ENCODE measurements at places on chromosomes 11 and 22.
A peak's percentile ranks its signal among the peaks of the same experiment; 100 is the strongest.

GRCh38 chr11:21037850-21038249 is 368.5 kb downstream of the NELL1 start:
- DNase-seq: no peak

GRCh38 chr22:45475063-45475747 is 27.5 kb upstream of the FBLN1 start:
- no peak for DNase-seq

DNA sequence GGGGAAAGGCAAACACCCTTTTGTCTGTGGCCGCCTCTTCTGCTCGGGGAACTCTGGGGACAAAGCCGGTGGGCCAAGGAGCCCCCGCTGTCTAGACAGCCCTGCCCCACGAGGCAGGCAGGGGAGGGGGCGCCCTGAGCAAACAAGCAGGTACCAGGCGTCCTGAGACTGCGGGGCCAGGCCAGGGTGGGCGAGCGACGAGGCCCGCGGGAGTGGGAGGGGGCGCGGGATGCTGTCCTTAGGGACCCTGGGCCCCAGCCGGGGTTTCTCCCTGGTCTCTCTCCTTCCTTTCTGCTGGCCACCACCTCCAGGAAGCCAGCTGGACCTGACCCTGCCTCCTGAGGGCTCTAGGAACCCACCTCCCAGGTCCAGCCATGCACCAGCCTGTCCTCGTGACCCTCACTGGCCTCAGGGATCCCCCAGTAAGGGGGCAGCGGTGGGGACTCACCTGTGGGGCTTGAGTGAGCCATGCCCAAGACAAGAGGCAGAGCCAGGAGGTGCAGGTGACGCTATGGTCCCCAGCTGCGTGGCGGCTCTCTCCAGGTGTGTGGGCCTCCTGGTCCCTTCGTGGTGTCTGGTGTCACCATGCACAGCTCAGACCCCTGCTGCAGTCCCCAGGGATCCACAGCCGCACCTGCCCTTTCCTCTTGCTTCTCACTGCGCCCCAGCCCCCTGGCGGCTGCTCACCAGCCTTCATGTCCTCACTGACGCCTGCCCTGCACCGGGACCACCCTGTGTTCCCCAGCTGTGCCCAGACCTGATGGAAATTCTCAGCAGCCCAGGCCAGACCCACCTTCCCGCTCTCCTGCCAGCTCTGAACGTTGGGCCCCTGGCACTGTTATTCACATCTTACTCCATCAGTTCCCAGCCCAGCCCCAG is 26.5 kb upstream of the MUC5AC start:
- no peak for DNase-seq

- DNase-seq: no peak
Observed at GRCh38 chr22:27329966-27330645, 471.4 kb downstream of the MN1 start.

DNA sequence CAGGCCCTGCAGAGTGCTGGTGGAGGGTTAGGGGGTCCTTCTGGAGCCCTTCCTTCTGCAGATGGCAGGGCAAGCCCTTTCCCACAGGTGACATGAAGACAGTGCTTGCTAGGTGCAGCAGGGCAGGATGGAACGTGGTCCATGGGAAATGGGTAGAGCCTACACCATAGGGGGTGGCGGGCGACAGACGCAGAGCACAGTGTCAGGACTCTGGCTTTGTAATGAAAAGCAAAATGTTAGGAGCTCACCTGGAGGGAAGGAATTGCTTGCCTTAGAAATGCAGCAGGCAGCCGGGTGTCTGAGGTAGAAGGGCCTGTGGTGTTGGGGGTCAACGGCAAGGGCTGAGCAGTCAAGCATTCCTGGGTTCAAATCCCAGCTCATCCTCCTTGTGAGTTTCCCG is 54.9 kb downstream of the ARHGAP8 start:
- DNase-seq: no peak

GRCh38 chr11:27698872-27699241 is 1.4 kb downstream of the BDNF start:
- peak; percentile 66 for DNase-seq

- DNase-seq: no peak
Observed at GRCh38 chr11:69470301-69470700, 11.2 kb upstream of the LINC01488 start.

GRCh38 chr22:29205594-29206371 is at the start of gene EMID1:
Gene EMID1 (plus strand): TSS chr22:29205896. CDS start chr22:29206039, 143 bp downstream.
- peak; percentile 69 for DNase-seq

DNA sequence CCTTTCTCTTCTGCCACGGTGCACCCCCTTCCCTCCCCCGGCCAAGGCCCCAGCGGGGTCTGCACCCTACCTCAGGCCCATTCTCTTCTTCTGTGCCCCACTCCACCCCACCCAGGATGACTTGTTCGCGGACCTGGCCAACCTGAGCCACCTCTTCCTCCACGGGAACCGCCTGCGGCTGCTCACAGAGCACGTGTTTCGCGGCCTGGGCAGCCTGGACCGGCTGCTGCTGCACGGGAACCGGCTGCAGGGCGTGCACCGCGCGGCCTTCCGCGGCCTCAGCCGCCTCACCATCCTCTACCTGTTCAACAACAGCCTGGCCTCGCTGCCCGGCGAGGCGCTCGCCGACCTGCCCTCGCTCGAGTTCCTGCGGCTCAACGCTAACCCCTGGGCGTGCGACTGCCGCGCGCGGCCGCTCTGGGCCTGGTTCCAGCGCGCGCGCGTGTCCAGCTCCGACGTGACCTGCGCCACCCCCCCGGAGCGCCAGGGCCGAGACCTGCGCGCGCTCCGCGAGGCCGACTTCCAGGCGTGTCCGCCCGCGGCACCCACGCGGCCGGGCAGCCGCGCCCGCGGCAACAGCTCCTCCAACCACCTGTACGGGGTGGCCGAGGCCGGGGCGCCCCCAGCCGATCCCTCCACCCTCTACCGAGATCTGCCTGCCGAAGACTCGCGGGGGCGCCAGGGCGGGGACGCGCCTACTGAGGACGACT is 15.9 kb downstream of the RTN4RL2 start:
- DNase-seq: peak; percentile 55

- no peak for DNase-seq
Observed at GRCh38 chr11:35605706-35606105, 12.6 kb upstream of the FJX1 start.

DNA sequence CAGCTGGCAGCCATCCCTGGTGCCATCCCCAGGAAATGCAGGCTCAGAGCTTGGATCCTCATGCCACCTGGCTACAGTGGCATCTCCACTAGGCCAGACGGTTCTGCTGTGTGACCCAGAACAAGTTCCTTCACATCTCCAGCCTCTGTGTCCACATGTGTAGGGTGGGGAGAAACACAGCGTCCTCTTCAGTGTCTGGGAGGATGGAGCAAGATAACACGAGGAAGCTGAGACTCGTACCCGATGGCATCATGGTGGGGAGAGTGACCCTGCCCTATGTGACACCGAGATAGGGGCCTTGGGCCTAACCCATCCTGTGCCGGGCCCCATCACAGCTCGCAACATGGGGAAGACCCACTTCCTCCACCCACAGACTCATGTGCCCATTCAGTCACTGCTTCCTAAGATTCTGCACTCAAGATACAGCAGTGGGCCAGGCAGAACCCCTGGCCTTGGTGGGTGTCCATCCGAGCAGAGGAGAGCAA is 78.5 kb downstream of the MORC2 start:
- DNase-seq: no peak

DNA sequence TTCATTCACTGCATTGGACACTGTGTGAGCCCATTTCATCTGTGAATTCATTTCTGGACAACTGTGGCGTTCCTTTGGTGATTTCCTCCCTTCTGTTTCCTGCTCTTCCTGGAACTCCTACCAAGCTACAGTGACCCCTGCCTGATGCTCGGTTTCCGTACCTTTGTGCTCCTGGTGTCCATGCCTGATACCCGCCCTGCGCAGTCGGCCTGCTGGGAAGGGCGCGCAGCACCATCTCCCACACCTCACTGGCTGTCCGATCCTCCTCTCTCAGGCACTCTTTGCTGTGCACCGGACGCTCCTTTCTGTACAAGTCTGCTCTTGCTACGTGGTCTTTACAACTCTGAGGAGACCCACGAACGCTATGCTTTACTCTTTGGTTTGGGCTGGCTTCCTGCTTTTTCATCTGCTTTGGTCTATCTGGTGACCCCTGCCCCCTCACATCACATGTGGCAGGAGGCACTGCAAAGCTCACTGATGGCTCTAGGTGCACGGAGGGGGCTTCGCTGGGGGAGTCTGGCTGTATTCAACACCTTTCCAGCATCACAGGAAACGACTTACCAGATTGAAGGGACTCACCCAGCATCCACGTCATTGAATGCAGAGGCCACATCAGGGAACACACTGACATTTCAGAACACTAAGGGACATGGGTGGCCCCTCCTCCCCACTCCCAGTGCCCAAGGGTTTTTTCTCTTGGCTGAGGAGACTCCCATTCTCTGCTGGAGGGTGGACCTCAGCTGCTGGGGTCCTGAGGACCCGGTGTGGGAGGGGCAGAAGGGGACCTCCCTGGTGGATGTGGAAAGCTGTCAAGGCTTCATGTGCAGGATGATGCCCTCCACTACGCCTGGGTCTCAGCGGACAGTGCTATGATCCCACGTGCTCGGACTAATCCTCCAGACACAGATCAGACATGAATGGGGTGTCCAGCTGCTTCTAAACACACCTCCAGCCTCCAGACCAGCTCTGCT is 27.0 kb upstream of the MOB2 start:
- DNase-seq: no peak

- peak; percentile 2 for DNase-seq
Observed at GRCh38 chr11:67118181-67118766, 789 bp upstream of the KDM2A start.

GRCh38 chr11:99973993-99974392 is 713.1 kb upstream of the ARHGAP42 start:
- DNase-seq: no peak

DNA sequence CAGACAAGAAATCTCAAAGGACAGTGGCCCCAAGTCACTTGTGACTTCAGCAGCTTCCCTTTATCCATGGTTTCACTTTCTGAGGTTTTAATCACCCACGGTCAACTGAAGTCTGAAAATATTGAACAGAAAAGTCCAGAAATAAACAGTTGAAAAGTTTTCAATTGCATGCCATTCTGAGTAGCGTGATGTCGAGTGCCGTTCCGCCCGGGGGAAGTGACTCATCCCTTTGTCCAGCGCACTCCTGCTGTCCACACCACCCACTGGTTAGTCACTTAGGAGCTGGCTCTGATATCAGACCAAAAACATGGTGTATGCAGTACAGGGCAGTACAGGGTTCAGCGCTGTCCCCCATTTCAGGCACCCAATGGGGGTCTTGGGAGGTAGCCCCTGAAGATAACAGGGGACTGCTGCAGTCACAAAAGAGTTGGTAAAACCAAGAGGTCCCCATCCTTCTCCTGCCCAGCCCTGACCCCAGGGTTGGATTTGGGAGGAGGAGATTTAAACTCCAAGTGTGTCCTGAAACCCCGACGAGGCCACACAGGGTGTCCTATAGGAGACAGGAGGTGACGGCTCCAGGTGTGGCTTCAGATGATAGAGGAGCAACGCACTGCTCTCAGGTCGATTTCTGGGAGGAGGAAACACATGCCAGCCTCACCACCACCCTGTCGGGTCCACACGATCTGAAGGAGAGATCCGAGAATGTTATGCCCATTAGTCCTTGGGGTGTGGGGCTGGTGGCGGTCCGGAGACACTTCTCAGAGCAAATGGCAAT is 390.1 kb downstream of the CTTN start:
- DNase-seq: no peak

DNA sequence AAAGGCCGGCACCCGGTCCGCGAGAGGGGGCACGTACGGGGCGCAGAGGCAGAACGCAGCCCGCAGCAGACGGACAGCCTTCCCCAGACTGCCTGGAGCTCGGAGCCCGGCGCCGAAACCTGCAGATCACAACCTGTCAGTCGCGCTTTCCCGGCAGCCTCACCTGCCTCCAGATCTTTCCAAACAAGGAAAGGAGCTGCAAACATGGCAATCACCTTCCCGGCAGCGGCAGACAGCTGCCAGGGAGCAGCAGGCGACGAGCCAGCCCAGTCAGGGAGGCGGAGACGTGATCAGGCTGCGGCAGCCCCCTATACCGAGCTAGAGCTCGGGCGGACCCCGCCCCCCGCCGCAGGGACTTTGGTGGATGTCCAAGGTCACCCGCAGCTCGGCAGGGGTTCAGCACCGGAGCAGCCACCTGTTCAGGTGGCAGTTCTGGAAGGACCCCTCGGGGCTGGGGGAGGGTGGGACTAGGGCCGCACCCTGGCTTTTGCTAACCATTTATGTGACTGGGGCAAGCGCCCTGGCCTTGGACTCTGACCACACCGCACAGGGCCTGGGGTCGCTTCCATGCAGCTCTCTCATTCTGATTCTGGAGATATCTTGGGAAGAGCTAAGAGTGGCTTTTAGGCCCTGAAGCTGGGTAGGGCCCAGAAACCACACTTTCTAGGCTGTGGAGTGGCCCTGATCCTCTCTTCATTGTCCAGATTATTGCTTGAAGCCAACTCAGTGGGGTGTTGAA is 143.8 kb downstream of the NECTIN1 start:
- no peak for DNase-seq

- no peak for DNase-seq
Observed at GRCh38 chr11:78787696-78788095, 213.0 kb upstream of the NARS2 start.

DNA sequence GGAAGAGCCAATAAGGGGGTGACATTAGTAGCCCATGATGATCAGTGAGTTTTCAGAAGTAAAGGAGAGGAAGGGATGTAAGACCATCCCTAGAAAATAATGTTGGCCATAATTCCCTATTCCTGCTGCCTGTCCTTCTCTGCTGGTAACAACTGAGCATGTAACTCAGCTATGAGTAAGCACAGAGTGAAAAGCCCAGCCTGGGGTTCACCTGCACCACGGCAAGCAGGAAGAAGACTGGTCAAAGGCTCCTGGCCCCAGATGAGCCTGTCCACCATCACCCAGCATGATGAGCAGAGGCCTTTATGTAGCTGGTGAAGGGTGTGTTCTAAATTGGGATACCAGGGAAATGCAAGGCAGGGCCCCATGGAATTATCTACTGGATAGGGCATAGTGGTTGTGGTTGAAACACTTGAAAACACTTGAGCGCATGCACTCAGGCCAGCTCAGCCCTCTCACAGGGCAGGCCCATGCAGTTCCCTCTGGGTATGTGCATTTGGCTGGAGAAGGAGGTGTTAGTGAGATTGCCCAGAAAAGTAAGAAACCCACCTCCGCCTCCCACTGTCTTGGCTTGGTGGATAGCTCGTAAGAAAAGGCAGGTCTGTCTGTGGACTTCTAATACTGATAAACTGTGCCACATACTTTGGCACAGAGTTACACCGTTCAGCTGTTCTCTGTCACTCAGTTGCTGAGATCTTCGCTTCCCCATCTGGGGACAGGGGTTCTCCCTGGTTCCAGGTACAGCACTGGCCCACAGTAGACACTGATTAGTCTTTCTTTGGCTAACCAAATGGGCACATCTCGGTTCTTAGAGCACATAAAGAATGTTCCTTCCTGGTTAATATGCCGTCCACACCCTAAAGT is 86.8 kb downstream of the AMOTL1 start:
- no peak for DNase-seq
